ENCODE measurements at places on chromosomes 5 and 9. TPM values are rescaled to one million over a fixed set of nuclear protein-coding genes. Genes with fewer than 3 reads are reported as not detected.

GRCh38 chr5:41542183-41542582 lies 31.8 kb upstream of the PLCXD3 start:
- DNase-seq, result no peak

DNA sequence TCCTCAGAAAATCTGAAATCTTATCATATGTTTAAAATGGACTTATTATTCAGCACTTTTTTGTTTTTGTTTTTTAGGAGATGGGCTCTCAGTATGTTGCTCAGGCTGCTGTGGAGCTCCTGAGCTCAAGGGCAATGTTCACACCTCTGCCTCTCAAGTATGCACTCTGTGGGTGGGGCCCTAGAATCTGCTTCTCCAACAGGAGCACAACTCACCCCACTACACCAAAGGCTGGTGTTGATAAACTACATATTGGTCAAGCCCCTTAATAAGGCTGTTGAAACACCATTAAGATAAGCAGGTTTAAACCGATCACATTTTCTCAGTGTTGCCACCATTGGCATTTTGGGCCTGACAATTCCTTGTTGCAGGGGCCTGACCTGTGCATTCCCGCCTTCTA lies 131.6 kb downstream of the FANCC start:
- DNase-seq, result no peak

GRCh38 chr9:86601697-86602096 lies 247.5 kb upstream of the TUT7 start:
- peak; percentile 62 for DNase-seq

DNA sequence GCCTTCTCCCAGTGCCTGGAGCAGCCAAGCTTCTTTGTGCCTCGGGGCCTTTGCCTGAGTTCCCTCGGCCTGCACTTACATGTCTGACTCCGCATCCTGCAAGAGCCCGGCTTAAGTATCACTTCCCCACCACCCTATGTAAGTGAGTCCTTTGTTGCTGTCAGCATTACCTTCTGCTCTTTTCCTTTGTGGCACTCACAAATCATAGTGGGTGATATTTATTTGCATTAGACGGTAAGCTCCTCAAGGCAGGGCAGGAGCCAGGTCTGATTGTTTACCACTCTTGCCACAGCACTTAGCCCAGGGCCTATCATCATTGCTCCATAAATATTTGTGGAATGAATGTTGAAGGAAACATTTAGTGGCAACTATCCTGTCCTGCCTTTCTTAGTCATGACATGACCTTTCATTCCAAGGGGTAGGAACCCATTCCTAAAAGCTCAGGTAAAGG lies 4.8 kb downstream of the GM2A start:
- peak; percentile 25 for DNase-seq

- no peak for DNase-seq
Observed at GRCh38 chr9:7984203-7984602, 184.6 kb upstream of the DMAC1 start.

- no peak for DNase-seq
Observed at GRCh38 chr9:123470121-123470782, 114.3 kb downstream of the CRB2 start.

- DNase-seq, result no peak
Observed at GRCh38 chr9:68798423-68798822, 93.4 kb downstream of the PIP5K1B start.

DNA sequence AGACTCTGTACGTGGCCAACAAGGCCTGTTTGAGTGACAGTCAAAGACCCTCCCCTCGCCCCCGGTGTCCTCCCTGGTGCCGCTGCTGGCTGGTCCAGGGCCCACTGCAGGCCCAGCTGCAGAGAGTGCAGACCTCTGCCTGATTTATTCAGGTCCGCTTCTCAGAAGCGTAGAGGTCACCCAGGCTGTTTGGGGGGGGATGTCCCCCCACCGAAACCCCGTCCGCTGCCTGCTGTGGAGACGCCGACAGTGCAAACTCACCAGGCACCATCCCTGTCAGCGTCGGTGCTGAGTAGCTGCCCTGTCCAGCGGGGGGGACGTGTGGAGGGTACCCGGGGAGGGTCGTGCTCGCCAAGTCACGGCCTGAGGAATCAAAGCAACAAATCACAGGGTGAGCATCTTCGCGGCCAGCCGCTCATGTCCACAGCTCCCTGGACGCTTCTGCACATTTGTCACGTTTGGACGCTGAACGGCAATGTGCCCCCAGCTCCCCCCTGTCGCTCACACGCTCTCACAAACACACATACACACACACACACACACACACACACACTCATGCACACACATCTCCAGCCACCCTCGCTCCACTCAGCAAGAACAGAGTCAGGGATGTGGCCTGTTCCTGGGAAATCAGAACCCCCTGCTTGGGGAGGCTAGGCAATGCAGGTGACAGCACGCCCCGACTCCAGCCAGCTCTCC lies 152.2 kb downstream of the PAX5 start:
- no peak for DNase-seq

DNA sequence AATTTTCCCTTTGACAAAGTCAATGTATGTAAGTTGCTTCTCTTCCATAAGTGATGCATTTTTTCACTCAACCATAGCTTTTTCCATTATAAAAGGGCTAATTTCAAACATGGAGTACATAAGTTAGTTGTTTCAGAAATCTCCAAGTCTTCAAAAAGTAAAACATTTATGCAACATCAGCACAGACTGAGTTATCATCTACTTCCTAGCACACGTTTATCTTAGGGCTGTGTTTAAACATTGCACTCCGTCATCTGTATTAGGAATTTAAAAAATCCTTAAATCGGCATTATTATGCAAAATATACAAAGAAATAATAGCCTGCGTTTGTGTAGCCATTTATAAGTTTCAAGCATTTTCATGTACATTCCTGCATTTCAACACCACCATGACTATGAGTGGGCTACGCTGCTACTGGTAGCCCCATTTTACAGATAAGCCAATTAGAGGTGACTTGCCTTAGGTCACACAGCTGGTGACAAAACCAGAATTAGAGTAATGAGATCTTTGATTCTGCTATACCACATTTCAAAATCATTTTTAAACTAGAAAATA lies 43.4 kb downstream of the PTPN3 start:
- DNase-seq, result no peak

DNA sequence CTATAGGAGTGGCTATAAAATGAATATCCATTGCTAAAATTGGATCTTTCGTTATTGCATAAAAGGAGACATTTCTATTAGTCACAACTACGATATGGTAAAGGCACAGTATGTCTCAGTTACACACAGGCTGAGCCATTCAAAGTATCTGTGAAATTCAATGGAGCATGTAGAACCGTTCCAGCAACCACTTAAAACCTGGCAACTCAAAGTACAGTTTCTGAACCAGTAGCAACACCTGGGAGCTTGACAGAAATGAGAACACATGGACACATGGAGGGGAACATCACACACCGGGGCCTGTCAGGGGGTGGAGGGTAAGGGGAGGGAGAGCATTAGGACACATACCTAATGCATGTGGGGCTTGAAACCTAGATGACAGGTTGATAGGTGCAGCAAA lies 15.4 kb downstream of the POC5 start:
- DNase-seq, result no peak

DNA sequence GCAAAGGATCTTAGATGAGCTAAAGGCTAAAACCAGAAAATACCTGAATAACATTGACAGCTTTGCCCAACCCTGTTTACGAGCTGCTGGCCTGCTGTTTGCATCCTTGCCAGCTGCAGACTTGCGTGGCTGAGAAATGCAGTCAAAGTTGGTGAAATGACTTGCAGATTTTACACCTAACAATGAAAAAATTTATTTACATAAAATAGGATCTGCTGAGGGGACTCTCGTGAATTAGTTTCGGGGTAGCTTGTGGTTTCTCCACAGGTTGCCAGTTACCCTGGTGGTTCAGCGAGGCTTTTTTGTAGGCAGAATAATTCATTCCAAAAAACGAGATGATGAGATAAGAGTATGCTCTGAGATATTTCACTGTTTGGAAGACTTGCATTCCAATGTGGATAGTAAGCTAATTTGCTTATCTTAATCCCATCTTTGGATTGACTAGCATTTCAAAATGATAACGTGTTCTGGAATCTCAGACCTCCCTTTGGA lies 65.7 kb upstream of the FANCC start:
- DNase-seq, result peak; percentile 84

GRCh38 chr9:107176436-107177151 lies 106.5 kb upstream of the RAD23B start:
- DNase-seq, result peak; percentile 53

GRCh38 chr5:111774525-111774924 lies 17.5 kb upstream of the NREP start:
- peak; percentile 80 for DNase-seq

DNA sequence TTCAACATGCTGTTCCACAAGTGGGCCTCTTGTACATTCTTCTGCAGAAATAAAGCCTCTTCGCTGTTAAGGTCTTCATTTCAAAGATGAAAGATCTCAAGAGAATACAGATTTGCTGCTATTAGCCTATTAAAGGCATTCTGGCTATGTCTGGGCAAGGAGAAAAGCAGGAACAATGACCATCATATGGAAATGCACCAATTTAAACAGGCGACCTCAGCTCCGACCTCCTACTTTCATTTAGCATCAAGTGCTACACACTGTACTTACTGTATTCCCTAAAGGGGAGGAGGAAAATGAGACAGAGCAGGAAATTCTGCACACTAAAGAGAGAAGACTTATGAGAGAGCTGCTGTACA lies 64.8 kb downstream of the HABP4 start:
- DNase-seq, result no peak

- no peak for DNase-seq
Observed at GRCh38 chr5:43638107-43638506, 35.1 kb downstream of the NNT start.

DNA sequence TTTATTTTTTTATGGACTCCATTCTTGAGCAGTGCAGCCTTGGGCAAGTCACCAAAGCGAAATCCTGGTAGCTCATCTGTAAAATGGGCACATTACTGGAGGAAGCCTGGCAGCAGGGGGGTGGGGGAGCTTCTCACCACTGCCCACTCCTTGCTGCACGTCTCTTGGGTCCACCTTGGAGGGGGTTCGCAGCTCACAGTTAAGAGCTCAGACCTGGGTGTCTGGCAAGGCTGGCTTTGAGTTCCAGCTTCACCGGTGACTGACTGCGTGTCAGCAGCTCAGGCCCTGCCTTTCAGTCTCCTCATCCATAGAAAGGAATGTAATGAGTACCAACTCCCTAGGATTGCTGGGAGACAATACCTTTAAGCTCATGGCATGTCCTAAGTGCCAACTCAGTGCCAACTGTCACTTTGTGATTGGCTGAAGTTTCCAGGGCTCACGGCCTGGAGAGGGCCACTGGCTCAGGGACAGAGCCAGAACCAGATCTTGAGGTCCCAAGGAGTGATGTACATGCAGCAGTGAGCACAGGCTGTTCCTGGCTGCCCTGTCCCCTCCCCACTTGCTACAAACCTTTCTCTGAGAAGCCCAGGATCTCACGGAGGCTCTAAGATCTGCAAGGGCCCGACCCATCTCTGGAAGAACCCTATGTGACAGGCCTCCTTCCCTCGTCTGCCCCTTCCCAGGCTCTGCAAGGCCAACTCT lies 72.9 kb downstream of the C9orf50 start:
- DNase-seq, result no peak

DNA sequence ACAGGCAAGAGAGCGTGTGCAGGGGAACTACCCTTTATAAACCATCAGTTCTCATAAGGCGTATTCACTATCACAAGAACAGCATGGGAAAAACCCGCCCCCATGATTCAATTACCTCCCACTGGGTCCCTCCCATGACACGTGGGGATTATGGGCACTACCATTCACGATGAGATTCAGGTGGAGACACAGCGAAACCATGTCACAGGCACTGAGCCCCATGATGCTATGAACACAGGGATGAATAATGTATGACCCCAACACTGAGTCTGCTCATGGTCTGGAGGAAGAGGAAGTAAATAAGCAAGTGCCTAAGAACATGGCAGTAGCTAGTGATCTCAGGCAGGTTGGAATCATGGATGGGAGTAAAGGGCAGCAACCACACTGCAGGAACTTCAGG lies 281.0 kb upstream of the ZNF462 start:
- no peak for DNase-seq

GRCh38 chr9:135522137-135522877 lies 1.1 kb downstream of the LCN1 start:
- DNase-seq, result no peak

- DNase-seq, result no peak
Observed at GRCh38 chr9:127705577-127706379, 1.0 kb upstream of the CFAP157 start.

- DNase-seq, result no peak
Observed at GRCh38 chr5:122559676-122560075, 215.2 kb upstream of the SNX2 start.

- no peak for DNase-seq
Observed at GRCh38 chr5:45109062-45109461, 300.3 kb downstream of the MRPS30 start.

DNA sequence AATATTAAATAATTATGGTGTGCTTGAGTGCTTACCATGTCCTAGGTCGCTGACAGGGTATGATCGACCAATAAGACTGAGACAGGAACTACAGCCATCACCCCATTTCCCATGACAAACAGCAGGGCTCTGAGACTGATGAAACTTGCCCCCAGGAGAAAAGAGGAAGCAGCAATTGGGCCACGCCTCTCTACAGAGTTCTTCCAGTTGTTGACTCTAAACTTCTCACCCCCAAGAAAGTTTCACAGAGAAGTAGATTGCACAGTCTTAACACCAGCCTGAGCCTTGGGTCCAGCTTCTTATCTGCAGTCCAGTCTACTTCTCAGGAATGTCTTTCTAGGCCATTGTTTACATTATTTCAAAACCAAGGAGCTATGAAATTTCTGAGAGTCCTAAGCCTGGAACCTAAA lies 182.2 kb upstream of the ANKRD55 start:
- peak; percentile 98 for DNase-seq

- DNase-seq, result no peak
Observed at GRCh38 chr5:5046680-5047502, 93.2 kb upstream of the ADAMTS16 start.

- peak; percentile 65 for DNase-seq
Observed at GRCh38 chr9:107863396-107863795, 373.8 kb upstream of the KLF4 start.

GRCh38 chr5:139389701-139390638 lies at the start of gene MZB1:
TSS of gene MZB1 (minus strand) at chr5:139389913. CDS start at chr5:139389856, 57 bp downstream.
- DNase-seq, result no peak

Gene BRD8
- total RNA-seq, result 30.0 TPM

Gene CNTNAP3B
- 0.97 TPM for total RNA-seq

Gene ADAMTSL2
- under 0.01 TPM for total RNA-seq

Gene GRM6
- total RNA-seq, result not detected

Gene PDE6A
- not detected for total RNA-seq

Gene PPP2CA
- 41.9 TPM for total RNA-seq

Data from fibroblast of villous mesenchyme (primary cell).